ENCODE measurements at places on chromosomes 3 and 15. TPM values are rescaled to one million over a fixed set of nuclear protein-coding genes. Genes with fewer than 3 reads are reported as not detected.

Gene ARHGEF26
- 7.1 TPM for total RNA-seq

Gene IGF1R
- total RNA-seq = 15.5 TPM

Gene ST3GAL6
- 11.9 TPM for total RNA-seq

Gene WWTR1
- 47.4 TPM for total RNA-seq

Gene GLDN
- total RNA-seq = 66.0 TPM

Gene FBN1
- 18.1 TPM for total RNA-seq

Gene FBXL22
- not detected for total RNA-seq

Gene GOLGA8R
- not detected for total RNA-seq

Gene SLC9C1
- not detected for total RNA-seq

Gene WDR93
- not detected for total RNA-seq

Gene HDDC3
- 18.1 TPM for total RNA-seq

Gene GOLGA8S
- not detected for total RNA-seq

Gene MRAS
- total RNA-seq = 9.4 TPM

Gene GRK7
- not detected for total RNA-seq

Gene EIF1B
- total RNA-seq = 16.2 TPM

Gene GADL1
- not detected for total RNA-seq

Gene PRSS50
- total RNA-seq = not detected

Gene MCF2L2
- 0.62 TPM for total RNA-seq

Gene GABRR3
- not detected for total RNA-seq

Gene SERPINI2
- 0.12 TPM for total RNA-seq

Gene C15orf61
- total RNA-seq = 2.4 TPM

Gene BCL2A1
- total RNA-seq = not detected

Gene TBC1D5
- total RNA-seq = 15.4 TPM

Gene SNTN
- not detected for total RNA-seq

Gene LRRC2
- total RNA-seq = 0.04 TPM

Gene LRRC31
- not detected for total RNA-seq

Gene TNIK
- total RNA-seq = 5.5 TPM

Gene MYRIP
- total RNA-seq = not detected

Gene AEN
- total RNA-seq = 23.9 TPM

Gene EFCAB12
- total RNA-seq = 0.06 TPM

Gene FGF7
- 3.6 TPM for total RNA-seq

Gene NR1I2
- not detected for total RNA-seq

Gene PYGO1
- total RNA-seq = 7.8 TPM

Gene CCR3
- 0.29 TPM for total RNA-seq

Gene ZMAT3
- 4.2 TPM for total RNA-seq

Gene MEGF11
- not detected for total RNA-seq

Gene GOLGA8O
- total RNA-seq = not detected

All from H4 (cell line).